Psoas muscle (tissue), 8 donors: ENCODE measurements at places on chromosomes 4 and X.

- no peak overlapping the region for H3K27ac ChIP-seq
- no peaks in the 10 kb centered on the region for H3K27me3 ChIP-seq
- DNase-seq, result no peak
- no peaks in the 10 kb centered on the region for H3K36me3 ChIP-seq
- H3K4me3 ChIP-seq, result no peak overlapping the region
These were observed 42.4 kb downstream of the JAKMIP1 start for GRCh38 chr4:6157926-6158325.

GRCh38 chrX:115642311-115642710 is 81.3 kb downstream of the PLS3 start:
- H3K36me3 ChIP-seq, result peaks cover 48% of the 10 kb centered on the region
- DNase-seq, result no peak
- no peak overlapping the region for H3K4me3 ChIP-seq
- H3K27me3 ChIP-seq, result peaks cover 12% of the 10 kb centered on the region
- no peak overlapping the region for H3K27ac ChIP-seq

DNA sequence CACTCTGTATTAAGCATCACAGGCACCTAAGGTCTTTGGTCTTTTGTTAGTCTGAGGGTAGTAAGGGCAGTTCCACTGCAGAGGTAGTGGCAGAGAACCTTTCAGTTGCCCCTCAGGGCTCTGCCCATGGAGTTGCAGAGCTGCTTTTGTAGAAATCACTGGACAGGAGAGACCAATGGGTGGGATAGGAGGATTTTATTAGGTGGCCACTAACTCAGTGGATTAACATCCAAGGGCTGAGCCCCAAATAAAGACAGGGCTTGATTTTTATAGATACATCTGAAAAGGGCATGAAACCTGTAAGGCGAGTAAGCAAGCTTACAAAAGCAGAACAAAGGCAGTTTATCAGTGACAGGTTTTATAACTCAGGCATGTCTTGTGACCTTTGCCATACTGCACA is 1035.4 kb downstream of the SH3BGRL start:
- H3K27ac ChIP-seq, result no peak overlapping the region
- H3K36me3 ChIP-seq, result no peaks in the 10 kb centered on the region
- no peak for DNase-seq

GRCh38 chr4:160414496-160414895 is 1311.6 kb downstream of the RAPGEF2 start:
- no peaks in the 10 kb centered on the region for H3K27me3 ChIP-seq
- DNase-seq, result no peak
- no peaks in the 10 kb centered on the region for H3K4me1 ChIP-seq
- no peak overlapping the region for H3K4me3 ChIP-seq

- no peaks in the 10 kb centered on the region for H3K4me1 ChIP-seq
- no peak overlapping the region for H3K27ac ChIP-seq
These were observed 127.8 kb downstream of the BCOR start for GRCh38 chrX:39969819-39970504.

- H3K27me3 ChIP-seq, result no peaks in the 10 kb centered on the region
- H3K36me3 ChIP-seq, result no peaks in the 10 kb centered on the region
- H3K4me3 ChIP-seq, result no peak overlapping the region
- H3K4me1 ChIP-seq, result no peaks in the 10 kb centered on the region
- DNase-seq, result no peak
- no peak overlapping the region for H3K27ac ChIP-seq
These were observed 98.8 kb upstream of the STOX2 start for GRCh38 chr4:183806341-183806740.
